ENCODE measurements at places on chromosomes 4 and X. TPM values are rescaled to one million over a fixed set of nuclear protein-coding genes. Genes with fewer than 3 reads are reported as not detected.

Gene SLC38A5
- total RNA-seq, result not detected

Gene POU4F2
- not detected for total RNA-seq

Gene CRMP1
- 3.4 TPM for total RNA-seq

Gene F8
- 3.7 TPM for total RNA-seq

Gene CENPE
- 6.8 TPM for total RNA-seq

Gene SYNPO2
- total RNA-seq, result 1.0 TPM

All from A549 treated with ZK216348 at 1 μM for 4 hours (cell line).